Gastroesophageal sphincter (tissue), 4 donors: ENCODE measurements at places on chromosomes 13 and 19. TPM values are rescaled to one million over a fixed set of nuclear protein-coding genes. Genes with fewer than 3 reads are reported as not detected.

The MATK gene
- total RNA-seq, result 1.1 TPM

The PBX4 gene
- total RNA-seq, result 0.81 TPM

- no peak overlapping the region for H3K4me3 ChIP-seq
- no peak for ATAC-seq
- H3K36me3 ChIP-seq, result peaks cover 33% of the 10 kb centered on the region
- H3K27me3 ChIP-seq, result no peaks in the 10 kb centered on the region
These were observed 45.1 kb downstream of the MIPEP start for GRCh38 chr13:23844132-23844531.

GRCh38 chr13:111006506-111007031 is 91.7 kb upstream of the ANKRD10 start:
- no peaks in the 10 kb centered on the region for H3K36me3 ChIP-seq
- H3K27ac ChIP-seq, result peak overlapping the region; percentile 86
- no peaks in the 10 kb centered on the region for H3K27me3 ChIP-seq
- H3K4me3 ChIP-seq, result peak overlapping the region; percentile 16

- H3K36me3 ChIP-seq, result no peaks in the 10 kb centered on the region
- H3K27me3 ChIP-seq, result no peaks in the 10 kb centered on the region
- no peak for ATAC-seq
- no peak overlapping the region for H3K4me3 ChIP-seq
- no peak overlapping the region for H3K27ac ChIP-seq
These were observed 168.3 kb upstream of the SPRY2 start for GRCh38 chr13:80509264-80509663.

DNA sequence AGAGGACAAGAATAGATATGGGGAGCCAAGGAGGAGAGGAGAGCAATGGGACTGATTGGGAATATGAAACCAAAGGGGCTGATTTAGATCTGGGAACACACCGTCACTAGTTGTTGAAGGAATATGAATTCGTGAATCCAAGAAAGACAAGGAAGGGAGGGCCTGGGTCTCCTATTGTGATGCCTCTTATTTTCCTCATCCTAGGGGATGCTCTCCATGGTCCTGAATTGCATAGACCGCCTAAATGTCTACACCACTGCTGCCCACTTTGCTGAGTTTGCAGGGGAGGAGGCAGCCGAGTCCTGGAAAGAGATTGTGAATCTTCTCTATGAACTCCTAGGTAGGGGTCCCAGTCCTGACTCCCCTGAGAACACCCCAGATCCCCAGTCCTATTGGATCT is 21.5 kb downstream of the RYR1 start:
- no peak overlapping the region for H3K27ac ChIP-seq
- no peaks in the 10 kb centered on the region for H3K36me3 ChIP-seq
- H3K4me1 ChIP-seq, result no peaks in the 10 kb centered on the region
- no peak overlapping the region for H3K4me3 ChIP-seq

DNA sequence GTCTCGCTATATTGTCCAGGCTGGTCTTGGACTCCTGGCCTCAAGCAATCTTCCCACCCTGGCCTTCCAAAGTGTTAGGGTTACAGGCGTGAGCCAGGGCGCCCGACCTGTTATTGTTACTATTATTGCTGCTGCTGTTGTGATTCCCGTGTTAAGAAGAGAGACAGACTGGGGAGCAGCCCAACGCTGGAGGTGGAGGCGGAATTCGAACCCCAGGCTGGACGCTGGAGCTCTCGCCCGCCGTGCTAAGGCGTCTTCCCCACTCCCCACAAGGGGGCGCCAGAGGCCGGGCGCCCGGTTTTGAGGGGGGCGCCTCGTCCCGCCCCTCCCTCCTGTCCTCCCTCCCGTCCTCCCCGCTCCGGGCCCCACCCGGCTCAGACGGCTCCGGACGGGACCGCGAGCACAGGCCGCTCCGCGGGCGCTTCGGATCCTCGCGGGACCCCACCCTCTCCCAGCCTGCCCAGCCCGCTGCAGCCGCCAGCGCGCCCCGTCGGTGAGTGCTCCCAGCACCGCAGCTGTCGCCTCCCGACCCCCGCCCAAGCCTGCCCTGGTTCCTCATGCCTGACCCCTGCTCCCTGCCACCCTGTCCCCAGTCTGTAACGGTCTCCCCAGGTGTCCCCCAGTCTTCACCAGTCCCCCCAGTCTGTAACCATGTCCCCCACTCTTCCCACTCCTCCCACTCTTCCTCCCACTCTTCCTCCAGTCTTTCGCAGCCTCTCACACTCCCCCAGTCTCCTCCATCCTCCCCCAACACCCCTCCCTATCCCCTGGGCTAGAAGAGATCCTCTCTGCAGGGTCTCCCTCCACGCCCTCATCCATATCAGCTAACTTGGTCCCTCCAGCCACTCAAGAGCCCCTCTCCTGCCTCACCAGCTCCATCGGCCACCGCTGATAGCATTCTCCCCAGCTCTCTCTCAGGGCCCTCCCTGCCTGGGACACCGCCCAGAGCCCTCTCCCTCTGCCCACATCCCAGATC is at the start of gene EHD2:
Gene EHD2, plus strand, starts transcription at position 377 of the 976 bp plus-strand sequence. CDS start 3,191 bp downstream, outside the sequence.
- peak within 1 kb of the TSS; percentile 97 for H3K27ac ChIP-seq
- H3K27me3 ChIP-seq, result no peaks in the 10 kb centered on the region
- peaks cover 32% of the 10 kb centered on the region for H3K4me1 ChIP-seq
- H3K36me3 ChIP-seq, result no peaks in the 10 kb centered on the region
- peak within 1 kb of the TSS; percentile 67 for H3K4me3 ChIP-seq

GRCh38 chr13:108322206-108322824 is 52.8 kb downstream of the TNFSF13B start:
- no peak overlapping the region for H3K4me3 ChIP-seq
- H3K27ac ChIP-seq, result no peak overlapping the region
- ATAC-seq, result no peak
- no peaks in the 10 kb centered on the region for H3K4me1 ChIP-seq
- no peaks in the 10 kb centered on the region for H3K36me3 ChIP-seq

DNA sequence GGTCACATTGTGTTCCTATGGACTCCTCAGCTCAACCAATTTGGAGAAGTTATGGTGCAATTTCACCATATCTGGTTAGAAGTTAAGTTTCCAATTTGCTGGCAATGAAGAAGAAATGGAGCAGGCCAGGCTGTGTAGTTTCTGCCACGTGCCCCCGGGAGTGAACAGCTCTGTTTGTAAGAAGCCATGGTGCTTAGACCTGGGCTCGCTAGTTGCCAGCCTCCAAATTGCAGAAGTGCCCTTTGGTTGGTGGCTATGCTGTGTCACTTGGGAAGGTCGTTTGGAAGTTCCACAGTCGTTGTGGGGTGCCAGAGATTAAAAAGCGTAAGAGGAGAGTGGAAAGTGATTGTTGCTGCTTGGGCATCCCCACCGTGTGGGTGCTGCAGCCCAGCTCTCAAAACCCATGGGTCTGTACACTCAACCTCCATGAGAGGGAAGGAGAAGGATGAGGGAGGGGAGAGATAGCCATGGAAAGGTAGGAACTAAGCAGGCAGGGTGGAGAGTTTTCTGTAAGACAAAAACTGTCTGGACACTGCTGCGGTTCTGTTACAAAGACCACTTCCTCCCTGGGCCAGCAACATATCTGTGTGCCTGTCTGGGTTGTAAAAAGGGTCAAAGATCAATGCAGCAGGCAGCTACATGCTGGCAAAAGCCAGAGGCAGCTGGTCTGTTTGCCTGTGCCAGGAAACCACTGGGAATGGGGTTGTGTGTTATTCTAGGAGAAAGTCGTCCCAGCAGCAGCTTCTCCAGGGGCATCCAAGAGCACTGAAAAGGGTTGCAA is 10.8 kb downstream of the ALOX5AP start:
- no peak overlapping the region for H3K27ac ChIP-seq
- no peak for ATAC-seq
- no peaks in the 10 kb centered on the region for H3K36me3 ChIP-seq
- H3K27me3 ChIP-seq, result no peaks in the 10 kb centered on the region
- H3K4me3 ChIP-seq, result no peak overlapping the region

- no peaks in the 10 kb centered on the region for H3K4me1 ChIP-seq
- no peak for ATAC-seq
- H3K27ac ChIP-seq, result no peak overlapping the region
- H3K36me3 ChIP-seq, result no peaks in the 10 kb centered on the region
These were observed 605.7 kb downstream of the FGF9 start for GRCh38 chr13:22276616-22277015.

DNA sequence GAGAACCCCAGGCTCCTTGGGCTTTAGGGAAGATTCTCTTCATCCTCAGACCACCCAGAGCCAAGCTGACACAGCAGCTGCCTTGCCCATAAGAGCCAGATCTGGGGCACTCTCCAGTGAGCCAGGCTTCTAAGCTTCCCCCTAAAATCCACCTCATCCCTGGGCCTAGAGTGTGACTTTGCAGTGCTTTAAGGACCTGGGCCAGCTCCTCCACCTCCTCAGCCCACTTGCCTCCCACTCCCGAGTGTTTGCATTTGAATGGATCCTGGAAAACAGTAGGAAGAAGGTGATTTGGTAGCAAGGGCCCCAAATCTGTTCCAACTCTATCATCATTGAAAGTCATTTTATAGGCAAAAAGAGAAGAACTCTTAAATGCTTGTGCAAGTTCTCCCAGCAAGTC is 108.7 kb upstream of the UBL3 start:
- peaks cover 11% of the 10 kb centered on the region for H3K27me3 ChIP-seq
- no peak for ATAC-seq
- H3K27ac ChIP-seq, result no peak overlapping the region
- H3K36me3 ChIP-seq, result no peaks in the 10 kb centered on the region

- no peak for ATAC-seq
- no peak overlapping the region for H3K27ac ChIP-seq
- H3K36me3 ChIP-seq, result no peaks in the 10 kb centered on the region
- H3K4me3 ChIP-seq, result no peak overlapping the region
- H3K27me3 ChIP-seq, result no peaks in the 10 kb centered on the region
These were observed 26.5 kb downstream of the GPR18 start for GRCh38 chr13:99231721-99232120.

GRCh38 chr19:29873024-29873800 is 61.4 kb downstream of the CCNE1 start:
- no peaks in the 10 kb centered on the region for H3K4me1 ChIP-seq
- H3K27ac ChIP-seq, result no peak overlapping the region
- peaks cover 55% of the 10 kb centered on the region for H3K27me3 ChIP-seq
- H3K36me3 ChIP-seq, result no peaks in the 10 kb centered on the region
- H3K4me3 ChIP-seq, result peak overlapping the region; percentile 55
